ENCODE measurements at places on chromosomes 4 and X.

GRCh38 chrX:155888139-155888538 lies 7.0 kb downstream of the VAMP7 start:
- DNase-seq: no peak

DNA sequence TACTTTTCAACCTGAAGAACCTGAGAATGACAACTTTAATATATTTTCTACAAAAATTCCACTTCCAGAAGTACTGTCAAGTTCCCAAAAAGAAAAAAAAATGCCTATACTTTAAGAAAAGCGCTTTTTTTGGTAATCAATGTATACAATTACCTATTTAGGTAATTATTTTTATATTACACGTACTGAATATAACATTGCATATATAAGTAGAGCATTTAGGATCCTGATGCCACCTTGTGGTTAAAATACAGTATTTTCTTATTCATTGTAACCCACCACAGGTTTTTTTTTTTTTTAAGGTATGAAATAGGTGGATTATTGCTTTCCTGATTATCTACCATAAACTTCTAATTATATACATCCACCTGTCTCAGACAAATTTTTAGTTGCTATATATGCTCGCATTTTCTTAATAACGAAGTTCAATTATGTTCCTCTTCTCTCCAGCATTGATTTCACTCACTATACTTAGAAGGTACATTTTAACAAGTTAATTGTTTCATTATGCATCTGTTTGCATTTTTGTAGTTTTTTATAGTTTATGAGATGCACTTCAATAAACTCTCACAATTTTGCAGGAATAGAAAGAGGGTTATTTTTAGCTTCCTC lies 5.2 kb downstream of the MAP9 start:
- no peak for DNase-seq

- no peak for DNase-seq
Measured at GRCh38 chr4:102217345-102217744, 127.9 kb downstream of the SLC39A8 start.

DNA sequence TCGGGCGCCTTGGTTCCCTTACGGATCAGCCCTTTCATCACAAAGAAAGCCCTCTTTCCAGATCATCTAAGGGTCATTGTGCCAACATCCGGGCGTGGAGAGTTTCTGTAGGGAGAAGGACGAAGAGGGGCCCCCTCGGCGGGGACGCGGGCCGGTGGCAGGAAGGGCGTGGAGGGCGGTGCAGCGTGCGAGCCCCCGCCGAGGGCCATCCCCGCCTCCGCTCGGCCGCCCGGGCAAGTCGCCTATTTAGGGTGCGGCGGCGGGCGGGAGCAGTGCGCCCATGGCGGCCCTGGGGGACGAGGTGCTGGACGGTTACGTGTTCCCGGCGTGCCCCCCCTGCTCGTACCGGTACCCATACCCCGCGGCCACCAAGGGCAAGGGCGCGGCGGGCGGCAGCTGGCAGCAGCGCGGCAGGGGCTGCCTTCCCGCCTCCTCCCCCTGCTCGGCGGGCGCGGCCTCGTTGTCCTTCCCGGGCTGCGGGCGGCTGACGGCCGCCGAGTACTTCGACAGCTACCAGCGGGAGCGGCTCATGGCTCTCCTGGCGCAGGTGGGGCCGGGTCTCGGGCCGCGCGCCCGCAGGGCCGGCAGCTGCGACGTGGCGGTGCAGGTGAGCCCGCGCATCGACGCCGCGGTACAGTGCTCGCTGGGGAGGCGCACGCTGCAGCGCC lies at the start of gene ZAR1:
TSS of gene ZAR1 (plus strand) at position 241 of the 668 bp plus-strand sequence. CDS start at position 281, 40 bp downstream.
- no peak for DNase-seq

DNA sequence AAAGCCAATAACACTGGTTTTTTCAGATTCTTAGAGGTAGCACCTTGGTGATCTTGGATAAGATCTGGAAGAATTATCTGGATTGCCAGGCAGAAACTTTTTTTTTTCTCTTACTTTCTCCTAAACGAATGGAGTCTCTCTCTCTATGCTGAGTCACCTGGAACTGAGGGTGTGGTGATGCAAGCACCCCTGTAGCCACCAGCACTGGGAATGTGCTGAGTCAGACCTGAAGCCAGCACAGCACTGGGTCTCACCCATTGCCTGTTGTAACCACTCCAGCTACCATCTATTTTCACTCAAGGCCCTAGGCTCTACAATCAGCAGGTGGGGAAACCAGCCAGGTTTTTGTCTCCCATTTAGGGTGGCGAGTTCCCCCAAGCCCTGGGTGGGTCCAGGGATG lies 923.8 kb downstream of the RAPGEF2 start:
- DNase-seq: no peak

DNA sequence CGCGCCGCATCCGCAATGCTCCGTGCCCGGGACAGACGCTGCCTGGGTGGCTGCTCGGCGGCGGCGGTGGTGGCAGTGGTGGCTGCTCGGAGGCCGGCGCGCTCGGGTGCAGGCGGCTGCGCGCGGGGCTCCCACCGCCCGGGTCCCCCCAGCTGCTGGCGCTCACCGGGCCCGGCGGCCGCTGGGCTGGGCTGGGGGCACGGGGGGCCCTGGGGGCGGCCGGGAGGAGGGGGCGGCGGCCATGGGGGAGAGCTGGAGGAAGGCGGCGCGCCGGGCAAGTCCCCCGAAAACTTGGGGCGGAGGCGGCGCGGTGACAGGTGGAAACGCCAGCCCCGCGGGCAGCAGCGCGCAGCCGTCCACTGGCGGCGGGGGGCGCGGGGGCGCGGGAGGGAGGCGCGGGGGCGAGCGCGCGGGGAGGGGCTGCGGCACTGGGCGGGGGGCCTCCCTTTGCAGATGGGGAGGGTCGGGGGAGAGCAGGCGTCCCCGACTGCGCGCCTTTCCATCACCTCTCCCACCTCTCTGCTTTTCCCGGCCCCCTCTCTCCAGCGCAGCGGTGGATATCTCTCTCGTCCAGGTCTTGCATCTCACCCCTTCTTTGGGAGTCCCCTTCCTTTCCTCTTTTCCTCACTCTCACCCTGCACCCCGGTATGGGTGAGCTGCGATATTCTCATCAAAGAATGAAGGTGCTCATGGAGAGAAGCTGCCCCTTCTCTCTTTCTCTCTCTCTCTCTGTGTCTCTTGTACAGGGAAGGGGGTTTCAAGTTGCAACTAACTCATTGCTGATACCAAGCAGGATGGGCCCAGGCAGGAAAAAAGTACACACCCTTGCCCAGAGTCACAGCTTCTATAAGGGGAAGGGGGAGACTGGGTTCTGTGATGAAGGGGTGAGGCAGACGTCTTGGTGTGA lies 83.7 kb upstream of the DHRSX start:
- DNase-seq: no peak

DNA sequence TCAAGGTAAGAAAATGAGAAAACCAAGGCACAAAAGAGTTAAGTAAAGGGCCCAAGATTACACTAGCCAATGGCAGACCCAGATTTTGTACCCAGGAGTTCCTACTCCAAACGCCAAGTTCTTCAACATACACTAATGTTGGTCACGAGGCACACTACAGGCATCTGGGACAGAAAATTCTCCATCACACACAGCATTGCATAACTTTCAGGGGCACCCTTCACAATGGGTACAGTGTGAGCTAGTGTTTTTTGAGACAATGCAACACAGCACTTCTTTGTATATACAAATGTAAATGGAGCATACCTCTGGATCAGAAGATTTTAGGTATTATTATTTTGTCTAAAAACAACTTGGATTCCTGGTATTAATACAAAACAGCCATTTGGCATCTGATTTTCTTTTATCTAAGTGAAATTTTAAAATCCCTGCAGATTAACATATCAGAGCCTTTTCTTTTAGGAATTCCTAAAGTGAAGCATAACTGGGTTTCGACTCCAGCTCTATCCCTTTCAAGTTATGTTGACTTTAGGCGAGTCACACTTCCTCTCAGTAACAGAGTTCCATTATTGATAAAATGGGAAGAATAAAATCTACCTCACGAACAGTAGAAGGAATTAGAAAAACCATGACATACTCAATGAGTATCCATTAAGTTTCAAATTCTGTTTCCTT lies 41.1 kb downstream of the ADGRA3 start:
- no peak for DNase-seq

DNA sequence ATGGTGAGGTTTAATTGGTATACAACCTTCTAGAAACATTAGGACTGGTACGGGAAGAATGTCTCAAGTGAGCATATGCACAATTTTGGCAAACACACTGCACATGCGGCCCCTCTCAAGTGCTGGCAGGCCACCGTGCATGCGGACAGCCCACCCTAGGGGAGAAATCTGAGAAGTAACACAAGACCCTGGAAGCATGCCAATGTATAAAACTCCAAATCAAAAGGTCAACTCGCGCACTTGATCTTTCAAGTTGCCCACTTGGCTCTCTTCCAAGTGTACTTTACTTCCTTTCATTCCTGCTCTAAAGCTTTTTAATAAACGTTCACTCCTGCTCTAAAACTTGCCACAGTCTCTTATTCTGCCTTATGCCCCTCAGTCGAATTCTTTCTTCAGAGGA lies 488.3 kb downstream of the CFAP47 start:
- no peak for DNase-seq

DNA sequence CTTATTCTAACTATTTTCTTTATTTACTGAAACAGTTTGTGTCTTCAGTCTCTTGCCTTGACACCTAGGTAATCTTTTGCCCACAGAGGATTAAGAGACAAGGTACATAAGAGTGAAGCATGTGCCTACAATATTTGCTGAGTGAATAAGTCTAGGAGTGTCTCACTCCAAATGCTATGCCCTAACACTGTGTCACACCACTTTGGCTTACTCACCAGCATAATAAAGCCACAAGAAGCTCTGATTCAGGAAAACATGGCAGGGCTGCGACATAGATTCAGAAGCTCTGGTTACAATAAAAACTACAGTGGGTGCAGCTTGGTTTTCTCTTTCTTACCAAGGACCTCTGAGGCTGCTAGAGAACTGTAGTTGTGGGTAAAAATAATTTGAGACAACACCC lies 127.1 kb downstream of the RBM46 start:
- DNase-seq: no peak

DNA sequence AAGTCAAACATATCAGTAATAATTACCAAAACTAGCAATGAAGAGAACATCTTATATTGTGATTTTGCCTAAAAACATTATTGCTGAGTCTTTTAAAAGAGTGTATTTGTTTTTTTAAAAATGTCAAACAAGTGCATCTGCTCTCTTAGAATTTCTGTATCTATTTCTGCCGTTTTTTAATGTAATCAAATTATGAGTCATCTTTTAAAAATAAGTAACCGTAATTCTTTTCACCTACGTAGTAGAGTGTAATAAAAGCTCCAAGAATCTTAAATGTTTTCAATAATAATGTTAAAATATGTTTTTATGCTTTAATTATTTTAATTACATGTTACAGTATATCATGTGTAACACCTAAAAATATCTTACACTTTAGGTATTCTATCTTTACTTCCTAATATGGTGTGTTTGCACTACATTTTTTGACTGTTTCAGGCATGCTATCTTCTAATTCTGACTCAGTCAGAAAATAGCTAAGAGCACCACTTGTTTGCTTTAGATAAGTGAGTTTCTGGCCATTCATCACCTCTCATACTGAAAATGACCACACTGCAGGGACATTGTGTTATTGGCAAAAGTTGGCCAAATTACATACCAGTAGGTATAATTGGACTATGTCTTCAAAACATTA lies 368.5 kb downstream of the PCDH7 start:
- DNase-seq: no peak

- DNase-seq: no peak
Measured at GRCh38 chr4:85724791-85725563, 250.0 kb downstream of the ARHGAP24 start.

DNA sequence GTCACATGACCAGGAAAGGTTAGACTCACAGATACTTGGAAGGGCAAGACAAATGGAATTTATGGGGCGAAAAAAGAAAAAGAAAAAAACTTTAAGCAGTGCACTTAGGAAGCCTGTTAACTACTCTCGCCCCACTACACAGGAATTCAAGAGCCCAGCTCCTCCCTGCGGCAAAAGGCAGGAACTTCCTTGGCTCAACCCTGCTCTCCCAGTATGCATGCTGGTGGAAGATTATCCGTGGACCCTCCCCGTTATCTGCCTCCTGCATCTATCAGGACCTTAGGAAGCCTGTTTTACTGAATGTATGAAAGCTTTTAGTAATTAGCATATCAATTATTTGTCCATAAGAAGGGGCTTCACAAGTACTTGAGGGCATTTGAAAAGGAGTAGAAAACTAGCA lies 40.1 kb upstream of the RPA4 start:
- DNase-seq: no peak

DNA sequence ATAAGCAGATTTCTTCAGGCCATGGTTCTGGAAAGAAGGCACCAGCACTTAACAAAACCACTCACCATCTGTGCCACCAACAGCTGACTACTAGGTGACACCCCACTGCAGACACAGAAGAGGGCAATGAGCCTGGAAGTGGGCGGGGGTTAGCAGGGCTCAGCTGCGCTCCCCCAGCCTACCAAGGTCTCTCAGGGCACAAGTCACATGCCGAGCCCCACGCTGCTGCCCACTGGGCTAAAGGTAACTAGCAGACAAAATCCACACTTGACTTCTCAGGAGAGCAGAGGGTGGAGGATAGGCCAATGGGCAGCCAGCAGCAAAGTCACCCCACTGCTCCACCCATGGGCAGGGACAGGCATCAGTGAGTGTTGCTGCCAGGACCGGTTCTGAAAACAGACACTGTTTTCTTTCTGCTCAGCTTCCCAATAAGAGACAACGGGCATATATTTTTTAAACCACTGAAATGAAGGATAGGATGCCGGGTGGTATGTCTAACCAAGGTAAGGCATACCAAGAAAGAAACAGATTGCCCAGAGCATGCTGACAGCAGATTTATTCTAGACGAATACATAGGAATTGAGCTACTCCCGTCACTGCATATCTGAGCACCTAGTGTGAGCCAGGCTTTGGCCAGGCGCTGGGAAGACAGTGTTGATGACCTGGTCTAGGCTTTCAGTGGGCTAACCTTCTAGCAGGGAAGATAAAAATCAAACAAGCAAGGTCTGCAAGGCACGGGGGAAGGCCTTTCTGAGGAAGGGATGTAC lies 20.1 kb downstream of the ACSL1 start:
- no peak for DNase-seq

- no peak for DNase-seq
Measured at GRCh38 chrX:129825746-129826505, 17.8 kb downstream of the ZDHHC9 start.

DNA sequence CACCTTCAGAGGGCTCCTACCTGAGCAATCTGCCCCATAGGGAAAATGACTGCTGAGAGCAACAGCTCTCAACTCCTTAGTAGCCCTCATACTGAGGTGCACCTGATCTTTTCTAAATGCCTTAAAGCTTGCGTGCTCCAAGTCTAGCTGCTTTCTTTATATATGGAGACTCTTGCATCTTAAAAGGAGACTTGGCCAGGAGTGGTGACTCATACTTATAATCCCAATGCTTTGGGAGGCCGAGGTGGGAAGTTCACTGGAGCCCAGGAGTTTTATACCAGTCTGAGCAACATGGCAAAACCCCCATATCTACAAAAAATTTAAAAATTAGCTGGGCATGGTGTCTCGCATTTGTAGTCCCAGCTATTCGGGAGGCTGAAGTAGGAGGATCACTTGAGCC lies 78.1 kb upstream of the TRIM2 start:
- DNase-seq: no peak

- DNase-seq: no peak
Measured at GRCh38 chr4:30153427-30153826, 566.7 kb upstream of the PCDH7 start.

GRCh38 chr4:178137732-178138471 lies 695.7 kb upstream of the AGA start:
- no peak for DNase-seq

GRCh38 chr4:109729117-109729717 lies 653 bp downstream of the PLA2G12A start:
- DNase-seq: no peak

GRCh38 chrX:10514891-10515290 lies 105.5 kb downstream of the MID1 start:
- no peak for DNase-seq

GRCh38 chrX:75786290-75786689 lies 1.2 kb upstream of the MAGEE2 start:
- DNase-seq: no peak
